ENCODE measurements at places on chromosomes 3 and 15.

DNA sequence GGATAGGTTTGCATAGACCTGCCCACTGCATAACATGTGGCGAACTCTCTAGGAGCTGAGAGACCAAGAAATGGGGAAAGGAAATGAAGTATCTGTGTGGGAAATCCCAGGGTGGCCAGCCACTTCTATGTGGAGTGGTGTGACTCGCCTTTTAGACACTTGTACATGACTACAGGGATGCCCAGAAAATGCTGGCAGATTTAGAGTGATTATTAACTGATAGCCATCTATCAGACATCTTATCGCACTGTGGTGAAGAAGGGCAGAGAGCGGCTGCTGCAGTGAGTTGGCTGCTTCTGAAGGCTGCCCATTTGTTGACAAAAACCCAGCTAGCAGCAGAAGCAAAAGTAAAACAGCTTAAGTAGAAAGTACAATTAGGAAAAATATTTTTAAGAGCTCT lies 18.1 kb upstream of the STAC start:
- DNase-seq: no peak

DNA sequence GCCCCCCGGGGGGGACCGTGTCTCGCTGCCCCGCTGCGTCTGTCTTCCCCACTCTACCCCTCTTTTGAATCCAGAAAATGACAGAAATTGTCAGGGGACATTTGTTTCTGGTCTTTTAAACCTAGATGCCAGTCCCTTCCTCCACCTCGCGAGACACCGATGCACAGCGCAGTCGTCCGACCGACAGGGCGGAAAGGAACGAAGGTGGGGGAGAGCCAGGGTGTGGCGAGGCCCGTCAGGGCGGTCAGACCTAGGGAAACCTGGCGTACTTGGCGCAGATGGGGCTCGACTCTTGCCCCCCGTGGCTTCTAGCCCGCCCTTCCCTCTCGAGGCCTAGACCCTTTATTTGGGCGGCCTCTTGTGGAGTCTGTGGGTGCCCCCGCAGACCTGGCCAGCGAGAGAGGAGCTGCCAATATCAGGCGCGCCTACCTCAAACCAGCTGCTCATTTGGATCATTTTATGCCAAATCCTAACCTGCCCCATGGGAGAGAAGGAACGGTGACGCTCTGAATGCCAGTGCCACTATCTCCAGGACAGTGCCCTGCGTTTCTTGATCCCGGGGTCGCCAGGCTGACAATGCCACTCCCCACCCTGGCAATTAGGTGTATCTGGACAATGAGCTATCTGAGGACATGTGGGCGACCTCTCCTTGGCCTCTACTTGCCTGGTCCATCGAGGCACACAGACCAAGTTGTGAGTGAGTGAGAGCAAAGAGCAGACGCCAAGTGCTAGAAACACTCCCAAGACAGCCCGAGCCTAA lies 500 bp upstream of the RAB6B start:
- no peak for DNase-seq

DNA sequence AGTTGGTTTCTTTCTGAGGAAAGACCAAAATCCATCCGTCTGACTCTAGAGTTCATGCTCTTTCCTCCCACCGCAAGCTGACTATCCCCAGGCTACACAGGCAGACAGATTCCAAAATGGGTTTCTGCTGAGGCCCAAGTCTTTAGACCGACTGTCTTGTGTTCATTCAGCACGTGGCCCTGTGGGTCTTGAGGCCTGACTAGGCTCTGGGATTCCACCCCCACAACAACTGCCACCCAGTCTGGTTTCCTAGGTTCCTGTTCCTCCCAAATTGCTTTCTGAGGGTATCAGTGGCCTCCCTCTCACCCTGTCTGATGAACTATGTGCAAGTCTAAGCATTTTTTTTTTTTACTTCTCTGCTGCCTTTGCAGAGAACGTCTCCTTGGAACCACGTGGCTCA lies 67.7 kb downstream of the CYP19A1 start:
- no peak for DNase-seq

- no peak for DNase-seq
These were observed 214.7 kb downstream of the SHQ1 start for GRCh38 chr3:72633534-72633933.

DNA sequence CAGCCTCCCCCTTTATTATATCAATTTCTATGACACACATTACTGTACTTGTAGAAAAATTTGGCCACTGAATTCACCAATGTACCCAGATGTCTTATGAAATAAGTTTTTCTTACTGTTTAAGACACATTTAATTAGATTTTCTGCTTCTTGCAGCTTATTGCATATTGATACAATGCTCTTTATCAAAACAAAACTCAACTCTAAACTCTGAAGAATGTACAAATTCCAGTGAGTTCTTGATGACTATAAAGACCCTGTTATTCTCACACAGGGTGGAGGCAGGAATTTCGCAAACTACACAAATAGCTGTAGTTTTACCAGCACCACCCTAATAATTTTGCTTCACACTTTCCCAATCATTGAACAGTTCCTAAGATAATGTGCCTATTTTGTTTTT lies 22.0 kb downstream of the CMTM6 start:
- DNase-seq: no peak

DNA sequence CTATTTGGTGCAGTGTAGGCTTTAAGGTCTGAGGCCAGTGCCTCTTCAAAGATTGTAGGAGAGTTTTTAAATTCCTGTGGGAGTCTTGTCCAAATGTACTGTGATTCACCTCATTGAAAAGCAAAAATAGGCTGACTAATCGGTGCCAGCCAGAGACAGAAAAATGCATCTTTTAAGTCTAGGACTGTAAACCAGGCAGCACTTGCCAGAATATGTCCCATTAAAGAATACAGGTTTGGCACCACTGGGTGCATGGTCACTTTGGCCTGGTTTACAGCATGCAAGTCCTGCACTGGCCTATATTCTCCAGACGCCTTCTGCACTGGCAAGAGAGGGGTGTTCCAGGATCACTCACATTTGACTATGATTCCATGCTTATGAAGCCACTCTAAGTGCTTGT lies 20.3 kb upstream of the NOX5 start:
- DNase-seq: no peak

GRCh38 chr15:38818157-38818790 lies 253.7 kb upstream of the RASGRP1 start:
- DNase-seq: no peak

GRCh38 chr15:79901958-79902357 lies 5.1 kb upstream of the MTHFS start:
- DNase-seq: no peak

DNA sequence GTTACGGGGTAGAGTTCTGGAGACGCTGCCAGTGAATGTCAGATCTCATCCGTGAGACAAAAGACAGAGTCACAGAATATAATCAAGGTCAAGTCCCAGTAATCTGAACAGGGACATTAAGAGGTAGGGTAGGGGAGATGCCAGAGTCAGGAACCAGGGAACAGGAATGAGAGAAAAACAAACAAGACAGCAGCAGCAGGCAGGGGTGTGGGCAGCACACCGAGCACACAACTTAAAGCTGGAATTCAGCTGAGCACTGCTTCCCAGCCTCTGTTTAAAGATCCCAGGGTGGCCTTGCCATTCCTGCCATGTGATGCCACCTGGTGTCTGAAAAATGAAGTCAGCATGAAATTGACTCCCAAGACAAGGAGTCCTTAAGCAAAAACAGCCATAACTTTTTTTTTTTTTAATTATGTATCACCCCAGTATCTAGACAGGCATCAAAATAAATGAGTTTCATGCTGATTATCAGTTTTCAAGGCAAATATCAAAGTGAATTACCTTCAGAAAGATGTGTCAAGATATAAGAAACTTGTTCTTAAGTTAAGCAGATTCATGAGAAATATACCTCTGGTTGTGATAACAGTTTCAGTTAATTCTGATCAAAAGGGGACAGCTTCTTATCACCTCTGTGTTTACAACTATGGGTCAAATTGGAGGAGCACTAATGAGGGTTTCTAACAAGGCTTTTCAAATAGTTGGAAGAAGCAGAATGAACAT lies 203.7 kb downstream of the SLC9A9 start:
- no peak for DNase-seq

DNA sequence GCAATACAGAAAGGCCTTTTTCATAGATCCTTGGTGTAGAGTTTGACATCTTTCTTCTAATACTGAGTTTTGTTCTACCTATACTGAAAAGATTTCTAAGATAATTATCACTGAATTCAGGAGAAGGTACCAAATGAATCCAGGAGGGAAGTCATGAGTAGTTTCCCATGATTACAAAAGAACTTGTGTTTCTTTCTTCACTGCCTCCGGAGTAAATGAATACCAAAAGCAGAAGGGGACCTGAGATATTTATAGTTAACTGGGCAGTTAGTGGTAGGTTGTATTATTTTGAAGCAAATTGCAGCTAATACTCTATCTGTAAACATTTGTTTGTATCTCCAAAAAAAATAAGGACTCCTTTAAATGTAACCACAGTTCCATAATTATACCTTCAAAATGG lies 175.4 kb downstream of the SUCNR1 start:
- no peak for DNase-seq
